Stimulated activated CD4-positive, alpha-beta T cell treated with anti-CD3 and anti-CD28 coated beads, Interleukin-2, amount 100 ng/mL, for 24 hours (primary cell): ENCODE measurements at places on chromosomes 3 and 15.

DNA sequence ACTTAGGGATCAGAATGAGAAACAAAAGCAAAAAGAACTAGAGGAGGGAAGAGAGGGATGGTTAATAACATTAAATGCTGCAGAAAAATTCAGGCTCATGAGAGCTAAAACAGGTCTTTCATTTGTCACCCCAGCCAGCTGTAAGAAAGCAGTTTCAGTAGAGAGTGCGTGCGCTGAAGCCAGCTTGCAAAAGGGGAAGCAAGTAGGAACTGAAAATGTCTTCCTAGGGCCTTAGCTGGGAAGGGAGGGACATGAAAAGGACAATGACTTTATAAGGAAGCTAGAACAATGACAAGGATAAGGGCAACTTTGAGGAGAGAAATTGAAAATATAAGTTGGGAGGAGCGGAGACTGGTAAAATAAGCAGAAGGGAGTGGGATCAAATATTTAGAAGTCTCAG, 3.1 kb downstream of the CIAO2A start:
- DNase-seq = no peak

GRCh38 chr15:51156957-51157356, 62.3 kb upstream of the TNFAIP8L3 start:
- no peak for DNase-seq

DNA sequence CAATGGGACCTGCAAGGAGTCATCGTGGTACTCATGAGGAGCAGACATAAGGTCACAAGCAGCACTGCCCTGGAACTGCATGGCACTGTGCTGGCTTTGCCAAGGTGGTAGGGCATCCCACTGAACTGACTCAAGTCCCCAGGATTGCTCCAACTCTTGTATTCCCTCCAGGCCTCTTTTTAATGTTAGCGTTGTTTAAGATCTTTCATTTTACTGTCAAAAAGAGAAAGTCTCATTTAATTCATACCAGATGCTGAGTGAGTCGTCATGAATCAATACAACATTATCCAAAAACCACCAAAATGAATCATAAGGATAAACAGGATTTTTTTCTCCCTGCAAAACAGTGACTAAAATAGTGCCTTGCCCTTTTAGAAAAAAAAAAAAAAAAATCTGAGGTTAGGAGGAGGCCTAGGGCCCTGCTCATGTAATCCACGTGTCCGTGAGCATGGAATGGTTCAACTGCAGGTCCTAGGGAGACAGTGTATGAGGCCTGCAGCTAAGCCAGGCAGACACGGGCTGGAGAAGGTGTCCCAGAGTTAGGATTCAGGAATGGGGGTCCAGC, 36.7 kb upstream of the BLM start:
- DNase-seq = no peak

DNA sequence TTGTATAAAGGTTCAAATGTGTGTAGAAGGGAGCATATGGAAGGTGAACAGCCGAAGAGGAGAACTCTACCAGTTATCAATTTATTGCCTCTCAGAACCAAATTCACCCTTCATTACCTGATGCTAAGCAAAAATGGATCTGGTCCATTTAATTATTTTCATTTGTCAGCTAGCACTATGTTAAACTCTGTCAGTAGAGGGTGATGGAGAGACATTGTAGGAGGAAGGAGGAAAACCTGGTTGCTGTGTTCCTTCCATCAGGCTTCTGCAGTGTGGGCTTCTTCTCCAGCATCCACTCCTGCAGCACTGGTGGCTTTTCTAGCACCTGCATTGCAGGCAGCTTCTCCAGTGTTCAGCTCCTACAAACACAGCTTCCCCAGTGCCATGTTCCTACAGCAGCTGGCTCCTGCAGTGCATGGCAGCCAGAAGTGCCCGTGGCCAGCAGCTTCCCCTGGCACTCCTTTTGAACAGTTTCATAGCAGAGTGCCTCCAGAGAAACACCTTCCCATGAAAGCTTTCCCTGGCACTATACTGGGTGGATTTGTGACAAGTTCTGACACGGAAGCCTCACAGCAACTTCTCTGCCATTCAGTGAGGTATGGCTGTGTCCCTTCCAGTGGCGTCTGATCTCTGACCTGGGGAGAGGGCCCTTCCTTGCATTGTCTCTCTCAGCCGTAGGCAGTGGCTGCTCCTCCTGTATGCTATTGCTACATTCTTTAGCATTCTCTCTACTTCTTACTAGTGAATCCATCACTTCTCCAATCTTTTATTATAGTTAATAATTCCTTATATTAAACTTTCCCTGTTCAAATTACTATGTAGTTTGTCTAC, 14.6 kb upstream of the IL17RD start:
- DNase-seq = no peak

DNA sequence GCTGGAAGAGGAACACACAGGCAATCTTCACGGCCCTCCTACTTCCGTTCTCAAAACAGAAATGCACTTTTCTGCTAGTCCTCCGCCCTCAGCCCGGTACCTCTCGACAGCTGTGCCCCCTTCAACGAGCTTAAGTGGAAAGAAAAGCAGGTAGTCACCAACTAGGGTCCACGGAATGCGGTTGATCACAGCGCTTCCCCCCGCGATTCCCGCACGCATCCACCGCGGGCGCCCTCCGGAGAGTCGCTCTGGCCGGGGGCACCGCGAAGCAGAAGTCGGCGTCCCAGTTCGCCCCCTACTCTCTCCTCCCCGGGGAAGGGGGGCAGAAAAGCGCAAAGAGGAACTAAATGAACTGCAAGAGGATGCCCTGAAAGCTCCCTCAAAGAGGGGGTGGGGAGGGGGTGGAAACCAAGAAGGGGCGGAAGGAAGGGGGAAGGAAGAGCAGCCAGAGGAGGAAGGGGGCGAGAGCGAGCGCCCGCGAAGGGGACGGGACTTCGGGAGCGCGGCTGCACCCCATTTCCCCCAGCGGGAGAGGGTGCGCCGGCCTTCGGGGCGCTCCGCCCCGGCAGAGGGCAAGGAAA, 738 bp downstream of the ACAP2 start:
- peak; percentile 47 for DNase-seq

GRCh38 chr15:101115786-101116680, 135.8 kb downstream of the CHSY1 start:
- DNase-seq = no peak

GRCh38 chr3:67419218-67419529, 235.2 kb downstream of the SUCLG2 start:
- DNase-seq = no peak

GRCh38 chr3:122975163-122975923, 52.2 kb downstream of the SEMA5B start:
- no peak for DNase-seq

DNA sequence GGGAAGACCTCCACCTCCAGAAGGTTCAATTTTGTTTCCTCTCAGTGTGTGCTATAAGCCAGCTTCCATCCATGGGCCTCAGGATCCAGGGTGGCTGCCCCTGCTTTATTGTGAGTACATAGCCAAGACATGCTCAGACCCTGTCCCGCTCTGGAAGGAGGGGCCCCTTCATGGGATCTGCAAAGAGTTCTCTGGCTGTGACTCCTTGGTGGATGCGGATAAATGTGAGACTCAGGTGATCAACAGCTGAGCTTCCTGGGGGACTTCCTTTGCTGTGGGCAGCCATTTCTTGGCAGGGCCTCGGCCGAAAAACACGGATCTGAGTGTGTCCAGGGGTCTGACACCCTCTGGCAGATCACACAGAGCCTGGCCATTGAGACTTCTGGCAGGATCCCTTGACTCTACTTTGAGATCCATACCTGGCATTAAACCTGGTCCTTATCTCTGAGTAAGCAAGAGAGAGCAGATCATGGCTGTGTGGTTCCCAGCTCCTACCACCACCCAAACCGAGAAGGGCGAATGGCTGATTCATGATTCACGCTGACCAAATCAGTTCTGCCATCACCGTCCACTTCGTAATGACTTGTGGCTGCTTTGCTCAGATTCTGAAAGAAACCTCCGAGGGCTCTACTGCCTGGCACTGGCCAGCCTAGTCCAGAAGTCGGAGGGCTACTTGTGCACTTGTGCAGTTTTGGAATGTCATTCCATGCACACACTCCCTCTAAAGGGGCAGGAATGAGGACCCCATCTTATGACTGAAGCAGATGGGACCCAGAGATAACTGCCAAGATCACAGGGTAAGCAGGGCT, 68.1 kb downstream of the SENP2 start:
- no peak for DNase-seq

DNA sequence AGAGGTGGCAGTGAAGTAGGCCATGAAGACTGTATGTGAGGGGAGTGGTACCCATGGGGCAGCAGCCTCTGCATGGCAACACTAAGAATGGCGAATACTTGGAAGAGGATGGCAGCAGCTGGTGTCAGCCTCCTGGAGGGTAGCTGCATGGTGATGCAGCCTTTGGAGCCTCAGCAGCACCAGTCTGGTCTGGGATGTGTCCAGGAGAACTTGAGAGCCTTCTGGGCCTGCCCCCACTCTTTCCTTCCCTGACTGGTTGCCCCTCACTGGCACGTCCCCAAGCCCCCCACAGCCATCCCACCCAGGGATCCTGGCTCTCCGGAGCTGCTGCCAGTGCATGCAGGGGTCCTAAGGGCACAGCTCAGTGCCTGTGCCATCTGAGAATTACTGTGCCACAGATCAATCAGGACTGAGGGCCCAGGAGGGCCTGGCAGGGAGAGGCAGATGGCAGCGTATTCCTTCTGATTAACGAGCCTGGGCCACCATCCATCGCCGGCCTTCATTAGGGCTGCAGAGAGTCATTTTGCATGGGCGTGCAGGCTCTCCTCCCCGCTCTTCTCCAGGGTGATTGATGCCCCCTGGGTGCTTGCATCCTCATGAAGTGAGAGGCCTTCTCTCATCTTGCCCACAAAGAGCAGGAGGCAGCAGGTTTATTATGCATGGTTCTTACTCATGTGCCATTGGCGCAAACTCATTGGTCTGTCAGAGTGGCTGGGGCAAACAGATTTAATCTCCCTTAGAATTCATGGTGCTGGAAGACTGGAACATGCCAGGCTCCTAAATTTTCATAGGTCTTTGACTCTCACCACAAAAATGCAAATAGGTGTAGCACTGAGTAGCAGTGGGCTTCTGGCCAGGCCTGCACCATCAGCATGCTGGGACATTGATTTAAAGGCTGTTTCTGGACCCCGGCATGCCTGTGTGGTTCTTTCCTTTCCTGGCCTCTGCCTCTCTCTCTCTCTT, 116.8 kb downstream of the EPHB1 start:
- no peak for DNase-seq

DNA sequence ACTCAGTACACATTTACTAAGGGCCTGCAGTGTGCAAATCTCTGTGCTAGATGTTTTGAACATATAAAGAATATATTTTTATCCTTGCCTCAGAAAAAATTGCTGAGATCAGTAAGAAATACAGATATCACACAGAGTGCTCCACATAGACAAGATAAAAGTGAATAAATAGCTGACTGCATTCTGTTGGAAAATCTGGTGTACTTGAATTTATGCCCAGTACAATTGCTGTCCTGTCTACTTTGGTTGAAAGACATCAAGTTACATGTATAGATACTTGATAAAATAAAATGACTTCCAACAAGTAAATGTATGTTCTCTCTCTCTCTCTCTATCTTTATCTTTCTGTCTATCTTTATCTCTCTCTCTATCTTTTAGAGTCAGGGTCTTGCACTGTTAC, 381.2 kb upstream of the CBLB start:
- DNase-seq = no peak

DNA sequence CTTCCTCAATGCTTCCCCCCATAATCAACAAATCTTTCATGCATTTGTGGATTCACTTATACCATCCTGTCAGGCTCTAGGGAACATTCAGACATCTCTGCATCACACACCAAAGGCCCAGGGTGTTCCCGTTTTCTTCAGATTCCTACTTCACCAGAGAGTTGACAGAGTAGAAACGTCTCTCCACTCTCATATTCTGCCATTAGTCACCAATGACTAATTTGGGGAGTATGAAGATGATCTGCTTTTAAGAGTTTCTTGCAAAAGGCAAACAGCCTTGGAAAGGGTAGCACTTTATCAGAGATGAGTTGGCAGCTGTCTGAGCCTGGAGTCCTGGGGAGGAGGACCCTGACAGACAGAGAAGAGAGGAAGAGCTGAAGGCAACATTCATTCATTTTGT, 55.8 kb upstream of the DGKG start:
- DNase-seq = no peak

DNA sequence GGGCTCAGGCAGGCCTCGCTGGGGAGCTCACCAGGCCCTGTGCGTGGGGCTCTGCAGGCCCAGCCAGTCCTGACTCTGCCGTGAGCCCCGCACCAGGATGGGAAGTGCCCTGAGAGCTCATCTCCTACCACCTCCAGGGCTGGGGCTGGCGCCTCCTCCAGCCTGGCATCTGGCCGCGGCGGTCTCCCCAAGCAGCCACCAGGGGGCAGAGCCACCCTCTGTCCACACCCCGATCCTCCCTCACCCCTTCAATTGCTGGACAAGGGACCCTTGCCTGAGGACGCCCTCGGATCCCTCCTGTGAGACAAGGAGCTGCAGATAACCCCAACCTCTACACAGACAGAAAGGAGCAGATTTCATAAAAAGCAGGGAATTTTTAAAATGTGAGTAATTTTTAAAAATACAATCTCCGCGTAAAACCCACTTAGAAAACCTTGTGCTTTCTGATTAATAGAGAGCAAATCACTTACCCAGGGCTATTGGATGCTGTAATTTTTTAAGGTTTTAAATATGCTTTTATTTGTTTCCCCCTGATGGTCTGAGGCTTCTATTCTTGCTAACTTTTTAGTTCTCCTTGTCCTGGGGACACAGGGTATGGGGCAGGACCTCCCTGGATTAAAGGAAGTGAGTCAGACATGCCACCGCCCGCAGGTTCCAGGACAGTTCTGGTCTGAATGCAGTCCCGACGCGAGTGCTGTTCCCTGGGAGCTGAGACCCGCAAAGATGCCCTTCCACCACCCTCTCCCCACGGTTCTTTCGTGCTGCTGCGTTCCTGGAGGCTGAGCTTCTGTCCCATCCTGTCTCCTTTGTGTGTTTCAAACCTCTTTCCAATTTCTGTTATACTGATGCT, 52.3 kb upstream of the CHRNA7 start:
- peak; percentile 61 for DNase-seq

DNA sequence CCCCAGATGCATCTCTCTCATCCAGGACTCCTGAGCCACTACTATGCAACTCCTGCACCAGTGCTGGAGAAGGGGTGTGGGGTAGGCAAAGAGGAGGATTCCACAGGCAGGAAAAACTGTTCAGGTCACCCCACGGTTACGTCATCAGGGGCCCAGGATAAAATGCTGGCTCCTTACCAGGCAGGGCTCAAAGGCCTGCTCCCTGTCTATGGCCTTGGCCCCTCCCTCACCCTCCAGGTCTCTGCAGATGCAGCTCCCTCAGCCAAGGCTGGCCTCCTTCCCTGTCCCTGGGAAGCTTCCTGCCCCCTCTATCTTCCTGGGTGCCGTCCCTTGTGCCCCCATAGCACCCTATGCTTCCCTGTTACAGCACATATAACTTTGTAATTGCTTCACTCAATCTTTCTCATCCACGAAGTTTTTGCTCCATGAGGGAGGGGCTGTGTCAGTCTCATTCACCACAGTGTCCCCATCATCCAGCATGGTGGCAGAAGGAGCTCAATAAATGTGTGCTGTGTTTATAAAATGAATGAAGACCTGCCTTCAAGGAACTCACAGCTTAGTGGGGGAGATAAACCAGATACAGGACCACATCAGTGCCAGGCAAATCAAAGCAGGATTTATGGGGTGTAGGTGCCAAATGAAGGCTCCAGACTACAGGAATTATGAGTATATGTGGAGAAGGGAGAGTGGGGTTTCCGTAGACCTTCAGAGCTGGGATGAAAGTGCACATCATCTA, 18.6 kb downstream of the KBTBD13 start:
- no peak for DNase-seq

- DNase-seq = peak; percentile 5
These were observed 15.0 kb upstream of the TM6SF1 start for GRCh38 chr15:83092309-83092976.

GRCh38 chr3:15310491-15311370, 21.7 kb downstream of the SH3BP5 start:
- DNase-seq = peak; percentile 73

GRCh38 chr15:48680841-48681240, 35.3 kb upstream of the FBN1 start:
- DNase-seq = no peak
